Adrenal gland (tissue), 19 donors: ENCODE measurements at places on chromosomes 5 and 9. TPM values are rescaled to one million over a fixed set of nuclear protein-coding genes. Genes with fewer than 3 reads are reported as not detected.

GIN1 gene
- 3.8 TPM for polyA plus RNA-seq

MCIDAS gene
- polyA plus RNA-seq: not detected

GADD45G gene
- polyA plus RNA-seq: 190 TPM

C1QTNF3 gene
- polyA plus RNA-seq: 5.9 TPM

GZMA gene
- polyA plus RNA-seq: 4.2 TPM

RABEPK gene
- 17.2 TPM for polyA plus RNA-seq

PAX5 gene
- not detected for polyA plus RNA-seq

ADRA1B gene
- polyA plus RNA-seq: 1.6 TPM

SLC6A3 gene
- not detected for polyA plus RNA-seq

SCAMP1 gene
- 21.8 TPM for polyA plus RNA-seq

BARHL1 gene
- polyA plus RNA-seq: not detected

DRD1 gene
- 0.16 TPM for polyA plus RNA-seq

GABBR2 gene
- polyA plus RNA-seq: 1.4 TPM

OR1Q1 gene
- polyA plus RNA-seq: not detected

LCN15 gene
- polyA plus RNA-seq: not detected

RNF208 gene
- polyA plus RNA-seq: 90.5 TPM

IER5L gene
- polyA plus RNA-seq: 64.5 TPM

SHB gene
- polyA plus RNA-seq: 7.9 TPM

TLN1 gene
- polyA plus RNA-seq: 232 TPM

SPATA31D4 gene
- not detected for polyA plus RNA-seq

CDH6 gene
- polyA plus RNA-seq: 0.81 TPM

ANKRD20A1 gene
- polyA plus RNA-seq: 4.0 TPM

ABLIM3 gene
- polyA plus RNA-seq: 10.8 TPM

PDZD2 gene
- polyA plus RNA-seq: 4.3 TPM

WNT8A gene
- polyA plus RNA-seq: not detected

TRMT10B gene
- polyA plus RNA-seq: 9.0 TPM

C1QTNF2 gene
- polyA plus RNA-seq: 1.0 TPM

CARD6 gene
- polyA plus RNA-seq: 18.9 TPM

CCDC152 gene
- 1.9 TPM for polyA plus RNA-seq

GFI1B gene
- polyA plus RNA-seq: not detected

CCDC183 gene
- polyA plus RNA-seq: 2.4 TPM

GOLM1 gene
- 190 TPM for polyA plus RNA-seq

CCDC192 gene
- 0.35 TPM for polyA plus RNA-seq

GTF2H2 gene
- 23.5 TPM for polyA plus RNA-seq

KCNV2 gene
- not detected for polyA plus RNA-seq

SLC34A1 gene
- polyA plus RNA-seq: not detected

BTNL8 gene
- 0.15 TPM for polyA plus RNA-seq
